CD4-positive, alpha-beta T cell (primary cell): ENCODE measurements at places on chromosomes 13 and 19.

- DNase-seq, result no peak
Observed at GRCh38 chr13:58151452-58151851, 519.9 kb downstream of the PCDH17 start.

DNA sequence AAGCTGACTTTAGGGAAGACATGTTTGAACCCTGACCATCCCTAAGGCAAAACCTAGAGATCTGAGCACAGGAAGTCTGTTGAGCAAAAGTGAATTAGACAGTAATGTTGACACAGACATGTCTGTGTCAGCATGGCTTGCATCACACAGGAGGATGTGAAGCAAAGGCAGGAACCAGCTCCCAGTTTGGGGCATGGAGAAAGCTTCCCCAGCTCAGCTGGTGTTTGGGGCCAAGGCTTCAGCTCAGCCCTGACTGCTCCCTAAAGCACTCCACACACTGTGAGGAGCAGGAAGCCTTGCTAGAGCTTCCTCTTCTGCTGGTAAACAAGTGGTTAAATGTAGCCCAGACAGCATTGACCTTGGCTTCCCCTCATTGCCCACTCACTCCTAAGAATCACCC, 153.8 kb upstream of the UBL3 start:
- DNase-seq, result no peak

DNA sequence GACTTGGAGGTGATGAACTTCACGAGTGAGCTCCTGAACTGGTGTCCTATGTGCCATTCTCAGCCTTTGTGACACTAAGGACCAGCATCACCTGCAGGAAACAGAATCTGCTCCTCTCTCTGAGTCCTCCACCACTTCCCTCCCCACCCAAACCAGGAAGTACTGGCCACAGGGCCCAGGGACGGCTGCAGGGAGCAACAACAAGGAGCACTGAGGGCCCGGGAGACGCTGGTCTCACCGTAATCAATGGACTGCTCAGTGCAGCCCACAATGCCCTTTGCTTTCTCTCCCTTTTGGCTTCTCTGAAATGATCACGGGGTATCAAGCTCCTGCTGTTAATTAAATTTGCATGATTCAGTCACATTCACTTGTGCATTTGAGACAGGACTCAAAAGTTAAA, 18.6 kb downstream of the PEPD start:
- DNase-seq, result no peak

GRCh38 chr13:29810145-29810742, 40.2 kb downstream of the UBL3 start:
- no peak for DNase-seq

DNA sequence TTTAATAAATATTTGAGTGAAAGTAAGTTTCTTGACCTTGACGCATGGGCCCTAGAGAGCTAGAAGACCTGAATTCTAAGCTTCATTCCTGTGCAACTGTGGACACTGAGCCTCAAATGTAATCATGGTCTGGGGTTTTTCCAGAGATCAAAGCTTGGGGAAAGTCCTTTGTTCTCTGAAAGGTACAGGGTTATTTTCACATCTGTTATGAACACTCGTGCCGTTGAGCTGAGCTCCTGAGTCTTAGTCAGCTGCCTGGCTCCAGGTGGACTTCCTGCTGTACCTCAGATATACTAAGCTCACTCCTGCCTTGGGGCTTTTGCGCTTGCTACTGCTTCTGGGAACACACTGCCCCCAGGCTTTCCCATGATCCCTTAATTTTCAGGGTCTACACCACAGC, 7.5 kb upstream of the ZBTB32 start:
- no peak for DNase-seq

DNA sequence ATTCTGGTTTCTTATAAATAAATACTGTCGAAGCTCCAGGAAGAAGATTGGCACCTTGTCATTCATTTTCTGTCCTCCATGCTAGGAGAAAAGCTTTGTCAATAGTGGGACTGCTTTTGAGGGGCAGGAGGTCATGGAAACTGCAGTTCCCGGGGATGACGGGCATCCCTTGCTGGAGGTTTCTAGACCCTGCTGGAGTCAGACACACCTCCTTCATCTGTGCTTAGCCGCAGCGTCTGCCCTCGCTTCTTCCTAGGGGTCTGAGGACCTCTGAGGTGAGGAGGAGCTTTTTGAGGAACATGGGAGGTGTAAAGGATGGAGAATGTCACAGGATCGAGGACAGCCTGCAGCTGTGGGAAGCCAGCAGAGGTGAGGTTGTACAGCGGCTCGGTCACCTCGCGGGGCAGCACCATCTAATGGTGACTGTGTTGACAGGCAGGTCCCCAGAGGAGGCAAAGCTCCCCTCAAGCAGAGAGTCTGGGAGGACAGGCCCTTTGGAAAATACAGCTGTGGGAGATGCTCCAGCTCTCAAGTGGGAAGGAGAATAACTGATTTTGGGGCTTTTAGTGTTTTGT, 172.7 kb upstream of the RNF113B start:
- DNase-seq, result no peak

GRCh38 chr19:3343619-3344502, 22.5 kb upstream of the NFIC start:
- DNase-seq, result no peak

DNA sequence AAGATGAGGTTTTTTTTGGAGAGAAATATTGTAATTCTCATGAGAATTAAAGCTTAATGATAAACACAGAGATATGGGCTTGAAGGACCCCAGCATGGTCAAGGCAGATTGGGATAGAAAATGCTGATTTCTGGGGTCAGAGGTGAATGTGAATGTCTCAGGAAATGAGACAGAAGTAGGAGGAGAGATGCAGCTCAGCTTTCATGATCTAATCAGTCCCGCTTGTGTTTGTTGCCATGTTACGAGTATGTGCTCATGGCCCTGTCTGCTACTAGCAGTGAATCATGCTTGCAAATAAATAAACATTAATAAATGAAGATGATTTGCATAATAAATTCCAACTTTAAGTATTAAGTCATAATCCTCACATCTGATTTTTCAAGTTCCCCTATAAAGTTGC, 23.0 kb upstream of the NDFIP2 start:
- no peak for DNase-seq

DNA sequence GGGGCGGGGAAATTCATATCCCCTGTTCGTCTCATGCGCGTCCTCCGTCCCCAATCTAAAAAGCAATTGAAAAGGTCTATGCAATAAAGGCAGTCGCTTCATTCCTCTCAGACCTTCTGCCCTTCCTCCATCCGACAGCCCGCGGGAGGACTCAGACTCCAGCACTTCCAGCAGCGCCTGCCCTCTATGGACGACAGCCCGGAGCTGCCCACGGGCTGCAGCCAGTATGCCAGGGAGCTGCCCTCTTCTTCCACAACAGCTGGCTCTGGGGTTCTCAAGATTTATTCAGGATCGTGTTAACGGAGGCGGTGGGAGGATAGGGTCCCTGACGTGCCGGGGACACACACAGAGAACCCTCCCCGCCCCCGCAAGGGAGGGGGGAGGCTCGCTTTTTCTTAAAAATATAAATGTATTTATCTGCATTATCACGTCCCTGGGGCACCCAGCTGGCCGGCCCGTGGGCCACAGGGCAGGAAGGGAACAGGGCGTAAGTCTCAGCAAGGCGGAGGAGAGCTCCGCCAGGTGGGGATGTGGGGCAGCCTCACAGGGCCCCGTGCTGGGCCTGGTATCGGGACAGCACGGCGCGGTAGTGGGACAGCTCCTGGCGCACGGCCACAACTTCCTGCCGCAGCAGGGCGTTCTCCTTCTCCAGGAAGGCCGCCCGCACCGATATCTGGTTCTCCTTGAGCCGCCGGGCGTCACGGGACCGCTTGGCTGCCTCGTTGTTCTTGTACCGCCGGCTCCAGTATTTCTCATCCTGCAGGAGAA, 6.7 kb downstream of the DBP start:
- DNase-seq, result no peak

GRCh38 chr19:10551698-10552301, 8.1 kb downstream of the ATG4D start:
- peak; percentile 64 for DNase-seq

GRCh38 chr13:23570099-23570920, at the start of gene TNFRSF19:
Gene TNFRSF19, plus strand, starts transcription at chr13:23570412. Its CDS starts 19,772 bp downstream, at chr13:23590184.
- no peak for DNase-seq

DNA sequence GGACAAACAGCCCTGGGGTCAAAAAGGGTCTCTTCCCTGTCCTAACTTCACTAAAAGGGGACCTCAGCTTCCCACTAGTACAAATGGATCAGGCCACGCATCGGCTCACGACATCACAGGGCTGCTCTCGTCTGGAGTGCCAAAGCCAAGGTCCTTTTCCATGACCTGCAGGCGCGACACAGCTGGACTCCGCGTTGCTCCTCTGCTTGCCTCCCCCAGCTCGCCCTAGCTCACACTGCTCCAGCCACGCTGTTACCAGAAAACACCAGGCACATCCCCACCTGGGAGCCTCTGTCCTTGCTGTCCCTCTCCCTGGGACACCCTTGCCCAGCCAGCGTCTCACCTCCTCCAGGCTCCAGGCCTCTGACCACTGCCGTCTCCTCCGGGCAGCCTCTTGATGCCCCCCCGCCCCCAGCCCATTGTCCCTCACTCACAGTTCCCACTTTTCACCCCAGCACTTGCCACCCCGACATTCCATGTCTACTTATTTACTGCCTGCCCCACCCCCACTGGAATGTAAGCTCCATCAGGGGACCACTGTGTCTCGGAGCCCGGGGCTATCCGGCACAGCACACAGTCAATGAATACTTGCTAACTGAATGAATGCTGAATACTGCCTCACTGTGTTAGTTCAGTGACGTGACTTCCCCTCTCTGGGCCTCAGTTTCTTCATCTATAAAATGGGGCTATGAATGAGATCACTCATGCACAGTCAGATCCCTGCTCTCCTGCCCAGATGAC, 20.7 kb downstream of the AKT2 start:
- DNase-seq, result no peak
